ENCODE measurements at places on chromosomes 2 and 18.

DNA sequence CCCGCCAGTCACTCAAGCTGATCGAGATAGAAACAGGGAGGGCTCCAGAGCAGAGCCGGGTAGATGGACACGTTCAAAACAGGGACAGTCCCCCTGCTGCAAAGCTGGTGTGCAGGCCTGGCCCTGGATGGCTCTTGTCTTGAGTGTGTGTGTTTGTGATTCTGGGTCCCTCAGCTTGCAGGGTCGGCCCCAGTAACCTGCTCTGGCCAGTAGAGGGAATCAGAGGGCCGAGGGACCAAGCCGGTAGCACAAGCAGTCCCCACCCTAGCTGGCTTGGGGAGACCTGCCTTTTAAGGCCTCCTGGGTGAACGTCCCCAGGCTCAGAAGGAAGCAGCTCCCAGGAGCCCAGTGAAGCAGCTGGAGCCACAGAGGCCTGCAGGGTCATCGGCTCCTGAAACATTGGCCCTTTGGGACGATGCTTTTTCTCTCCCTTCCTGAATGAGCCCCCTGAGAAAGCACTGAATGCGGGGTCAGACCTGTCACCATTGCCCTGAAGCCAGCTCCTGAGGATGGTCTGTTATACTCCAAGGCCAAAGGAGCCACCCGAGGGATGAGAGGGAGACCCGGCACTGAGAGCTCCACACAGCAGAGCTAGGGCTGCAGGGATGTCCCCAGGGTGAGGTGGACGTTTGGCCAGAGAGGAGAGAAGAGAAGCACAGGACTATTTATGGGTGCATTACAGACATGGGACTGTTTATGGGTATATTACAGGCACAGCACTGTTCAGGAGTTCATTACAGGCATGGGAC is 15.4 kb upstream of the MLPH start:
- peak; percentile 54 for DNase-seq

GRCh38 chr2:26072925-26073768 is 39.3 kb downstream of the RAB10 start:
- no peak for DNase-seq

- DNase-seq: no peak
These were observed 180.4 kb downstream of the NEDD4L start for GRCh38 chr18:58224425-58224750.

DNA sequence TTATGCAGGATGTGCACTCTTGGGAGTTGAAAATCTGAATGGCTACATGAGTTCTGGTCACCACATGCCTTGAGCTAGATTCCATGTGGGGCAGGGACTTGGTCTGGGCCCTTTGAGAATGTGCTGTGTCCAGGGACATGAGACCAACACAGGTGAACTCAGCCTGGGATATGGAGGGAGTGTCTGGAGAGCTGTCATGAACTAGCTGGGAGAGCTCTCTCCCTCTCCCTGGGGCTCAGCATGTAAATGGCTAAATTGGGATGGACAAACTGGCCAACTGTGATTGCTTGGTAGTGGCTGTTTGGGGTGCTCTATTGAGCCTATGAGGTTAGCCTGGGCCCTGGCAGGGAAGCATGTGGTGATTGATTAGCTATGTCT is 105.1 kb upstream of the HS6ST1 start:
- DNase-seq: no peak

DNA sequence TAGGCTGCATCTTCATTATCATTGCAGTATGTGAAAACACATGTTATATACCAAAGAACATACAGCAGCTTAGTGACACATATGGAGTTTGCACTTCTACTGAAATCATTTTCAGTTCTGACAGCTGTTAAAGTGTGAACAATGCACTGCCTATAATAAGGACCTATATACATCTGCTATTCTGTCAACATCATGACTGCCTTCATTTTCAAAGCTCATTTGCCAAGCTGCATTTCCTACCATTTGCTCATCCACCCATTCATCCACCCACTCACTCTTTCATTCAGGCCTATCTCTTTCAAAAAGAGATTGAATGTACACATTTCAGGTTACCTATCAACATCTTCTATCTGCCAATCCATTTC is 81.7 kb upstream of the STK17B start:
- DNase-seq: no peak

- no peak for DNase-seq
These were observed 1.7 kb downstream of the CXCR4 start for GRCh38 chr2:136116151-136116812.

GRCh38 chr18:13291745-13292447 is 73.3 kb downstream of the LDLRAD4 start:
- DNase-seq: no peak

DNA sequence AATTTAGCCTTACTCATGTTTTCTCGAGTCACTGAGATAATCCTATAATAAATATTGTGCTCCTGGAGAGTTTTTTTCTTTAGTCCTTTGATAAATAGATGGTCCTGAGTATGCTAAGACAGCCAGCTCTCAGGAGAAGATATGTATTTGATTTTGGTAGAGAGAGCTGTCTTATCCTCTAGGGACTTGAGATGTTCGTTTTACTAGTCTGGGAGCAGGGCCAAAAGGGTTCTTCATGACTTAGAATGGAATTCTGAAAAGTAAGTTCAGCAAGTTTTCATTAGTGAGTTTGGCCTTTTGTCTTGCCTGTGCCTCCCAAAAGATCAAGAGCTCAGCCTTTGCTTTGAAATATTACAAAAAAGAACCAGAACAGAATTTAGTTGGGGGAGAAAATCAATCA is 246.7 kb downstream of the BABAM2 start:
- no peak for DNase-seq

DNA sequence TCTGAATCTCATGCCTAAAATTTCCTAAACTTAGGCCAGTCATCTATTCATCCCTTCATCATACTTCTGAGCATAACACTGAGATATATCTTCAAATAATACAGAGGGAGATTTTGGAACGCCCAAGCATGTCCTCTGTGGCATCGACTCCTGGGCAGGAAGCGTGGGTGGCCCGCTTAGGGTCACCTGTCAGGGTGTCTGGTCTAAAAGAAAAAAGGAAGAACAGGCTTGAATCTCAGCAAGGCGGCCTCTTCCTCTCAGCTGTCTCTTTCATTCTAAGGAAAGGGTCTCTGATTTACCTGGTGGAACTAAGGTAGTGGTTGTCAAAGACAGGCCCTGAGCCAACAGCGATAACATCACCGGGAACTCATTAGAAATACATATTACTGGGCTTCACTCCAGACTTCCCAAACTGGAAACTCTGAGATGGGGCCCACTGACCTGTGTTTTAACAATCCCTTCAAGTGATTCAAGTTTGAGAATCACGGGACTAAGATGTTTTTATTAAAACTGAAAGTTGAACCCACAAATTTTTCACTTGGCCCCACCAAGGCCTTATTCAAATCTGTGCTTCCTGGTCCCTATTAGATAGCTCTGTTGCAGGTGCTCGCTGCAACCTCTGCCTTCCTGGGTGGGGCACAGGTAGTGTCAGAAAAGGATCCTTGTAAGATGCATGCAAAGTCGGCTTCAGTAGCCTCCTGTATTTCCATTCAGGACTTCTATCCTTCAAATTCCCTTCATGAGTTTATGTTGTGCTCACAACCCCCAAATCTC is 162.3 kb upstream of the CCDC68 start:
- DNase-seq: no peak

DNA sequence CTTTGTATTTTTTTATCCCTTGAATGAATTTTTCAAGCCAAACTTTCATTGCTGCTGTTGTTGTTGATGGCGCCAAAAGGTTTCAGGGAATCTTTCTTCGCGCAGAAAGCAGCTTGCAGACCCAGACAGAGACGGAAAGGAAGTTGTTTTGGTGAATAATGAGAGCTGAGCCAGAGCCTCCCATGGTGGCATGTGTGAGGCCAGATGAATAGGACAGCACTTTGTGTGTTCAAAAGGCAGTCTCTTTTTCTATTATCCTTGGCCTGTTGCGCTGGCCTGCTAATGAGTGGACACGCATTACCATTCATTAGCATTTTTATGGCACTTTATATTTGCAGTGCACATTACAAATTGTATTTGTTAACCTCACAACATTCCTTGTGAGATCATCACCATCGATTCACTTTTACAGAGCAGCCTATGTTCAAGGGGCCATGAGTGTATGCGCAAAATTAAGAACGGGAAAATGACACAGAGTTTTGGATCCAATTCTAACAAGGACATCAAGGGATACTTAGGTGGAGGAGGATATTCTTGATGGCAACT is 754.7 kb downstream of the BCL11A start:
- DNase-seq: no peak

DNA sequence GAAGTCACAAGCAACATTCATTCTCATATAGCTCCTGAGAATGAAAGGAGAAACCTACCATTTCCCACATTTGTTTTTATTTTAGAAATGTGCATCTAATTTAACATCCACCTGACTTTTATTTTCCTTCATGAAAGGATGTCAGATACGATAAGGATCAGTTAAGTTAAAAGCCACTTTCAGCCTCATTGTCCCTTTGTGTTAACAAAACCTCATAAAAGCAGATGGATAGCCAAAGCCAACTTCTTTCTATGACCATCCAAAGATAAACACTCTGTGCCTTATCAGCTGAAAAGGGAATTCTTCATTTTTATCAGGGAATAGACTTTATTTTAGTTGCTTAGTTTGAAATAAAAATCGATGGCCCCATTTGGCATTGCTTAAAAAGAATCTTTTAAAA is 25.7 kb upstream of the RIT2 start:
- peak; percentile 25 for DNase-seq

DNA sequence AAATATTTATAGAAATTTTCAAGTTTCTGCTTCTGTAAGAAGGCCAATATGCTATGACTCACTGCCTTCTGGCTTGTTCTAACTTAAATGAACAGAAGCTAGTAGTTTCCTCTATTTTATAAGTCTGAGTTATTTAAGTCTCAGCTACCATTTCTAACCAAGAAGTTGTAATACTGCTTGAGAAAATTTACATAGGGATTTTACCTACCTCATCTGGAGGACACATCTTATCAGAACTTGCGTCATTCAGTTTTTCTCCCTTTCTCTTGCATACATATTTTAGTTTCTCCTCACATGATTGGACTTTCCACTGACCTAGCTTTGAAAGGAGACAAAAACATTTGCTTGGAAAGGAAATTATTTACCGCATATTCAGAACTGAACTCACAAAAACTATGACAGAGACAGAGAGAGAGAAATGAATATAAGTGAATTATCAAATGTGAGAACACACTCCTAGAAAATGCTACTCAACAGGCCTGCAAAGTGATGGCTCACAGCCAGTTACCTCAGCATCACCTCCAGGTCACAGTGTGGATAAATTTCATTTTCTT is 81.1 kb upstream of the CD302 start:
- no peak for DNase-seq

GRCh38 chr2:174778085-174778981 is 14.1 kb upstream of the CHRNA1 start:
- no peak for DNase-seq

GRCh38 chr2:148459377-148459778 is 185.2 kb upstream of the EPC2 start:
- no peak for DNase-seq

DNA sequence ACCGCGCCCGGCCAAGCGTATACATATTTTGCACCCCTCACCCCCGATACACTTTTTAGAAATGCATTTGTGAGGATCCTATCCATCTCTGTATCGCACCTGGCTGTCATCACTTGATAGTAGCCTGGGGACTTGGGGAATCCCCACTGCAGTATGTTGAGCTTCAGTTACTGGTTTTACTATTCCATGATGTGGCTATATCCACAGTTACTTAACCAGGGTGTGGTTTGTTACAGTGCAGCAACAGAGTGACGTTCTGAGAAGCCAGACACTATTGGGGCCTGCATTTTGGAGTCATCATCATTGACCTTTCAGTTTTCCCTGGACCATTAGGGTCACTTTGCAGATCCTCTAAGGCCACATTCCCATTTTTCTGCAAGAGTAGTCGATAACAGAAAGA is 212.7 kb downstream of the AGAP1 start:
- no peak for DNase-seq

DNA sequence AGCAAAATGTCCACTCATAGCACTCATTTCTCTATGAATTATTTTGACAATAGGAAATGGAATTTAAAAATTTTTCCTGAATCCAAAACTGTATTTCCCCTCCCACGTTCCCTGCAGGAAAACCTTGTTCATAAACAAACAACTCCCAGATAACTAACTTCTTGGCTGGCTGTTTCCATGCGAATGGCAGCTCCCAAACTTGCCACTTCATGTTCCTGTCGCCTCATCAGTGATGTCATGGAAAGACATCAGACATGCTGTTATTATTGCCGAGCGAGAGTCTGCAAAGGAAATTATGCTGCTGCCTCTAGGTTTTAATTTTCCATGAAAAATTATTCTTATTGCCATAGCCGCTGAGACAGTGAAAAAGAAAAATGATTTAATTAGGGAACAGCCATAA is 117.0 kb upstream of the RIOK3 start:
- DNase-seq: no peak

DNA sequence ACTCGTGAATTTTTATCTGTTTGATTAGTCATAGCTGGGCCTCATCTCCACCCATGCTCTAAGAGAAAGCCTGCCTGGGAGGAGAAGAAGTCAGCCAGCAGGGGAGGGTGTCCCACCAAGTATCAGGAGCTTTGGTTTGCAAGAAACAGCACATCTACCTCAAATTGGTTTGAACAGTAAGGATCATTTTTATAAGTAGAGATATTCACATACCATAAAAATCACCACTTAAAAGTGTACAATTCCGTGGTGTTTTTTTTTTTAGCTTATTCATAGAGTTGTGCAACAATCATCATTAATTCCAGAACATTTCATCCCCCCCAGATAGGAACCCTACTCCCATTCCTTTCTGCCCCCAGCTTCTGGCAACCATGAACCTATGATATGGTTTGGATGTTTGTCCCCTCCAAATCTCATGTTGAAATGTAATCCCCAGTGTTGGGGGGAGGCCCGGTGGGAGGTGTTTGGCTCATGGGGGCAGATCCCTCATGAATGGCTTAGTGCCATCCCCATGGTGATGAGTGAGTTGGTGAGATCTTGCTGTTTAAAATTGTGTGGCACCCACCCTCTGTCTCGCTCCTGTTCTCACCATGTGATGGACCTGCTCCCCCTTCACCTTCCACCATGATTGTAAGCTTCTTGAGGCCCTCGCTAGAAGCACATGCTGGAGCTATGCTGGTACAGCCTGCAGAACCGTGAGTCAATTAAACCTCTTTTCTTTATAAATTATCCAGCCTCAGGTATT is 36.2 kb upstream of the HS6ST1 start:
- no peak for DNase-seq

- no peak for DNase-seq
These were observed 568.1 kb upstream of the CRIM1 start for GRCh38 chr2:35787302-35788031.

DNA sequence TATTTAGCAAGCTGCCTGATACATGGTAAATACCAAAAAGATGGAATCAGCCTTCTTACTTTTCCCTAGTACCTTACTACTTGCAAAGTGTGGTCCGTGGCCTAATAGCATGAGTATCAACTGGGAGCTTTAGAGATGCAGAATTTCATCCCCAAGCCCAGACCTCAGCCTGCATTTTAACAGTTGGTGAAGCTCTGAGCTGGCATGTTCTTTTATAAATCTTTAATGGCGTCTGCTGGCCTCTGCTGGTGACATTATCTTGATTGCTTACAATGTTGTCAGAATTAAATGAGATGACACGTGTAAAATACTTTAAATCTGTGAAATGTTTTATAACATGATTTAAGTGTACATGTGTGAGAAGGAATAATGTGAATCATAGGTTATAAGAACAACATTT is 115.1 kb upstream of the NOSTRIN start:
- no peak for DNase-seq

- no peak for DNase-seq
These were observed 1.5 kb upstream of the AMMECR1L start for GRCh38 chr2:127887082-127887775.

GRCh38 chr2:24972315-24972961 is 683 bp upstream of the DNAJC27 start:
- peak; percentile 50 for DNase-seq
